Nephron progenitor cell (in vitro differentiated cells): ENCODE measurements at places on chromosomes 3 and 15.

- no peak for DNase-seq
Observed at GRCh38 chr3:48694610-48695392, 9.1 kb upstream of the NCKIPSD start.

DNA sequence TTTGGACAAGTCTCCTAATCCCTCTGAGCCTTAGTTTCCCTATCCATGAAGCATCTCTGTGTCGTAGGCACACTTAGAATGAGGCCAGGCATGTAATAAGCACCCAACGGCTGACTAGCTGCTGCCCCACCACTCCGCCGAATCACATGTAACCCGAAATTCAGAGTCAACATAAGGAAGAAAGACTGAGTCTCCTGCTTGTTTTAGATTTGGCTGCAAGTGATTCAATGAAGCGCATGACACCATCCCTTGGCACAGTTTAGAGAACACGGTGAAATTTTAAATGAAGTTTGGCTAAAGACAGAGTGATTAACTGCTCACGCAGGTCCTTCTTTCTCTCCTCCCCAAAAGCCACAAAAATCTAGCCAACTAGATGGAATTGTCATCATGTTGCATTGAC is 279.2 kb downstream of the TLE3 start:
- DNase-seq: no peak

GRCh38 chr15:66387163-66388042 is 691 bp downstream of the MAP2K1 start:
- DNase-seq: peak; percentile 61

DNA sequence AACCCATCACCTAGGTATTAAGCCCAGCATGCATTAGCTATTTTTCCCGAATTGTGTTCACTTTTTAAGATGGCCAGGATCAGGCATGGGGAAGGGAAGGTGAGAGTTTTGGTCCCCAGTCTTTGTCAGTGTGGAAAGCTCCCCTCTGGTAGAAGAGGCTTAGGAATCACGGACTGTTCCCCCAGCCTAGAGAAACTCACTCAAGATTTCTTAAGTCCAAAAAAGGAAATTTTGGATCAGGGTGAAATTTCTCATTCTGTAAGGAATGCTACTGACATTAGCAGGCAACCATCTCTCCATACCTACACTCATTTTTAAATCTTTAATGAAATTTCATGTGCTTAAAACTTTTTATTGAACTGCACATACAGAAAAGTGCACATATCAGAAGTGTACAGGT is 70.3 kb upstream of the GALNT15 start:
- DNase-seq: no peak

GRCh38 chr3:129503471-129504291 is 24.8 kb upstream of the RHO start:
- no peak for DNase-seq

GRCh38 chr15:69735121-69735520 is 282.5 kb downstream of the RPLP1 start:
- peak; percentile 49 for DNase-seq

GRCh38 chr3:2923390-2923789 is 186.8 kb downstream of the IL5RA start:
- no peak for DNase-seq
